ENCODE measurements at places on chromosomes 3 and 15.
A peak's percentile ranks its signal among the peaks of the same experiment; 100 is the strongest.

GRCh38 chr15:53811530-53811929 is 52.1 kb upstream of the WDR72 start:
- DNase-seq = no peak

DNA sequence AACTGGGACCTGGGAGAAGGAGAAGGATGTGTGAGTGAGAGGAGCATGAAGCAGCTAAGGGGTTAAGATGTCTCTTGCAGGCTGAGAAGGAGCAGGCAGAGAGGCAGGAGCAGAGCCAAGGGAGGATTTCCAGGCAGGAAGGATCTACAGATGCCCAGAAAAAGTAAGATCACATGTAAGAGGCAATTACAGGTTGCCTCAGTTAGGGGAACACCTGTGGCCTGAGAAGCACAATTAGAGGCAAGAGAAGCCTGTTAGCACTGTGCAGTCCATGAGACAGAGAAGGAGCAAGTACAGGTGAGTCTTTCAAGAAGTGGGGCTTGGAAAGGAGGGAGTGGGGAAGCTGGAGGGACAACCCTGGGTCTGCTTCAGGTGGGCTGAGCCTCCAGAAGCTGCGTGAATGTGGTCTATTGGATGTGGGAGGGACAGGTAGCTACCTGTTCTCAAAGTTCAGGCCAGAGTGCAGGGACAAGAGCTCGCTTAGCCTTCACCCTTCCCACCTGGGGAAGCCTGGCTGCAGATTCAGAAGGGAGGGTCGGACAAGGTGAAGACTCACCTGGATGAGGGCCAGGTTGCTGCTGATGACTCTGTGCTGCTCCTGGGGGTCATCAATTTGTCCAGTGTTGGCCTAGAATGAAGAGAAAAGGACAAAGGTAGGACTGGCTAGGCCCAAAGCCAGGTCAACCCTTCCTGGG is 50.7 kb downstream of the SLC41A3 start:
- no peak for DNase-seq

GRCh38 chr15:78018946-78019644 is 58.4 kb downstream of the TBC1D2B start:
- DNase-seq = peak; percentile 38

DNA sequence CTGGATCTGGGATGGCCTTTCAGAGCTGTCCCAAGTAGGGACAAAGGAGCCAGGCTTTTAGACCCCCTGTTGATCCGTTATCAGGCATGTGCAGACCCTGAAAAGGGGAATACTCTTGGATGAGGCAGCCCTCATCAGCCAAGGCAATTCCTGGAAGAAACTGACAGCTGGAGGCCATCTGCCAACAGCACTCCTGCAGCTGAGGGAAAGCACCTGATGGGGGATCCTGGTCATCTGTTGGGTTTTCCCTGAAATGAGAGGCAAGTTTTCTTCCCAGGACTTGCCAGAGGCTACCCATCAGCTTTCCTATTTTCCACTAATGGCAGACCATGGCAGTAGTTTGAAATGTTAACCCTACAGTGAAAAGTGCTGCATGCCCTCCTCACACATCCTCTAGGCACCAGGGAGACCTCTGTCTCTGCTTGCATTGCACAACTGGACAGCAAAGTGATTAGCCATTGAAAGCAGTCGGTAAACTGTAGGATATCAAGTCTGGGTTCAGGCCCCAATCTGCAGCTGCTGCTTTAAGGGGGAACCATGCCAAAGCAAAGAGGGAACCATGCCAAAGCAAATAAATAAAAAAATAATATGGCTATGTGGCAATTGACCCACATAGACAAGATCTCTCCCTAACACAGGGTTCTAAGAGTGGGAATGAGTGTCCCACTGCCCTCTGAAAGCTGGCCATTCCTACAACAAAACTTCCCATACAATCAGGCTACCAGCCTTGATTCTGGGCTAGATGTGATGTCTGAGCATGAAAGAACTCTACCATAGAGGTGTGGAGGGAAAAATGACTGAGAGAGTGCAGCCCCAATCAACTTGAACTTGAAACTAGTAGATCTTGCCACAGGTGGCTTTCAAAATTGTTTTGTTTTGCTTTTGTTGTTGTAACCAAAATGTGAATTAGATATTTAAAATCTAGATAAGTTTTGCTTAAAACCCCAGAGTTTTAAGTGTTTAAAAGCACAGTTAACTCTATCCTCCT is 232.0 kb upstream of the STT3B start:
- DNase-seq = no peak

DNA sequence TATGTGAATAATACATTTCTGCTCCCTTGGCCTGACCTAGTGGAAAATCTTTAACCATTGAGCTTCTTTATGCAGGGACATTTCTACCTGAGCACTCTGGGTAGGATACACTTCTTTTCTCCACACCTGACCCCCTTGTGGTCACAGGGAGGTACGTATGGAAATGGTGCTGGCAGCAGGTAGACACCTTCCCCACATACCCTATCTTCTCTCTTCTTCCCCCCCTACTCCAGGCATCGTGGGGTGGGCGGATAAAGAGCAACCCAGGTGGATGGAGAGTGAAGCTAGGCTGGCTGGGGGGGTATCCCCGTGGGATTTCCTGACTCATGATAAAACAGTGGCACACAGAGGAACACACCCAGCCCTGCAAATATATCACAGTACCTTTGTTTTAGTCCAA is 312.1 kb downstream of the ARRDC4 start:
- no peak for DNase-seq

DNA sequence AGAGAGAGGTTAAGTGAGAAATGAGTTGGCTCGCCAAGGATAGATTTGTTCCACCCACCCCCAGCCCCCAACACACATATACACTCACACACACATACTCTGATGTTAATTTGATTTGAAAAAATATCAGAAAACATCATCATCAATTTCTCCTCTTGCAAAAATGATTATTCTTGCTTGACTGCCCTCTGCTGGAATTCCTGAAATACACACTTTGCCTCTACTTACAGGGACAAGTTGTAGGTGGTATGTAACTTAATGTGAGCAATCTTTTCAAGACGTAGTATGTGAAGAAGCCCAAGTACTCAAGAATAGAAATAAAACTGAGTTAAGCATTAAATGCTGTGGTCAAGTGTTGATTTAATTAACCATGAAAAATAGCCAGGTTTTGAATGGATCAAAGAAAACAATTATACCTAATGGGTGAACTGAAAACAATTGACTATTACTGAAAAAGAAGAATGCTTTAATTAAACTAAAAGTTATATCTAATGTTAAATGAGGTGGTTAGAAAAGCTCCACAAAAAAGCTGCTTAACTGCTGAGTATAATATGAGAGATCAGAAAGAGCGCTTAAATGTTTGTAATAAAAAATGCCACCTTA is 46.6 kb upstream of the MDFIC2 start:
- no peak for DNase-seq

DNA sequence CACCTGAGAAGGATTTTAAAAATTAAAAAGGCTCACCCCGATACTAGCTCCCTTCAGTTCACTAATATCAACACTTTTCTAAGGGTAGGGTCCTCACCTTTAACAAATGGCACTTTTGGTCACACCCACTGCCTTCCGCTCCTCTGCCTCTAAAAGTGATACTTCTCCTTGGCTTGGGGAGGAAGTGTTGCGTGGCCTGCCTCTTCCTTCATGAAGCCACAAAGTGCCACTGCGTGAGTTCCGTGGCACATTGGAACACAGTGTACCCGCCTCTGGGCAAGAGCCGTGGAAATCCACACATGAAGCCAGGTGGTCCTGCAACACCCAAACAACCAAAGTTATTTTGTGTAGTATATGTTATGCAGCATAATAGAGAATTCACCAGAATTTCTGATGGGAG is 3.9 kb downstream of the B4GALT4 start:
- DNase-seq = peak; percentile 42
